Fibroblast of mammary gland (primary cell): ENCODE measurements at places on chromosomes 2 and 18.

- peak; percentile 15 for DNase-seq
Observed at GRCh38 chr18:75977081-75977480, 518.0 kb downstream of the ZNF516 start.

- no peak for DNase-seq
Observed at GRCh38 chr2:72082021-72082601, 65.6 kb downstream of the CYP26B1 start.

DNA sequence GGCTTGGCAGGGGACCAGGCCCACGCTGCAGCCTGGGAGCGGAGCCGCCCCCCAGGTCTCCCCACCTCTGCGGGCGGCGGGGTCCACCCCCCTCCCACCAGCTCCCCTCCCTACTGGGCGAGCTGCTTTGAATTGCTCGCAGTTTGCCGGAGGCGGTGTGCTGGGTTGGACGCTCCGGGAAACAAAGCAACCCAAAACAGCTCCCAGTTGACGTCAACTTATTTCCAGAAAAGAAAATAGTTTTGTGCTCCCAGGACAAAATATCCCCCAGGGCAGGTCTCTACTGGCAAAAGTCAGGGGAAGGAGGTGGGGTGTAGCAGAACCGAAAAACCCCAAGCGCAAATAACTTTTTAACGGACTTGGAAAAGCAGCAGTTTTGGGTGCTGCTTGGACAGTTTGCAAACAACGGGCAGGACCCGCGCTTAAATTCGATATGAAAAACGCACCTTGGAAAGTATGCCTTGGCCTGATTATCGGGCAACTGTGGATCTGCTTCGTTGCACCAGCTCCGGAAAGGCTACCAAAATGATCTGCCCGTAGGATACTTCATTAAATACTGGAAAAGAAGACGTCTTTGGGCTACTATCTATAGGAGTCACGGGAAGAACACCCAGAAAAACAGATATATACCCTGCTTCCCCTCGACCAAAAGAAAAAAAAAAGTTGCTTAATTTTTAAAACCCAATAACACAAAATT lies 2.8 kb upstream of the KCTD1 start:
- DNase-seq = no peak

GRCh38 chr2:200307724-200308545 lies 1.4 kb downstream of the SPATS2L start:
- DNase-seq = peak; percentile 53

GRCh38 chr18:35164133-35164532 lies 76.7 kb upstream of the ZNF397 start:
- no peak for DNase-seq

DNA sequence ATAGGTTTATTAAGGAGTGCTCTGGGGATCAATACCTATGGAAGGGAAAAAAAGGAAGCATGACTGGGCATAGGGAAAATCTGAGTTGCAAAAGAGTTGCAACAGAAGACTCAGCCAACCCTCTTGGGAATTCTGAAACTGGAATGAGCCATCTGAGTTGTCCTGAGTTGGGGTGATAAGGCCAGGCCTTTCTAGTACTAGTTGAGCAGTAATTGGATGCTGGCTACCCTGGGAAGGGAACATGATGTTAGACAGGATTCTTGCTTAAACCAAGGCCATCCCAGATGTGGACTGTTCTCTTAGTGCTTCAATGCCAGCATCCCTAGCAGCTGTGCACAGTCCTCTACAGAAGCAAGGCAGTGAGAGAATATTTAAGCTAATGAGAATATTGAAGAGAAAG lies 348.8 kb upstream of the GULP1 start:
- peak; percentile 92 for DNase-seq

DNA sequence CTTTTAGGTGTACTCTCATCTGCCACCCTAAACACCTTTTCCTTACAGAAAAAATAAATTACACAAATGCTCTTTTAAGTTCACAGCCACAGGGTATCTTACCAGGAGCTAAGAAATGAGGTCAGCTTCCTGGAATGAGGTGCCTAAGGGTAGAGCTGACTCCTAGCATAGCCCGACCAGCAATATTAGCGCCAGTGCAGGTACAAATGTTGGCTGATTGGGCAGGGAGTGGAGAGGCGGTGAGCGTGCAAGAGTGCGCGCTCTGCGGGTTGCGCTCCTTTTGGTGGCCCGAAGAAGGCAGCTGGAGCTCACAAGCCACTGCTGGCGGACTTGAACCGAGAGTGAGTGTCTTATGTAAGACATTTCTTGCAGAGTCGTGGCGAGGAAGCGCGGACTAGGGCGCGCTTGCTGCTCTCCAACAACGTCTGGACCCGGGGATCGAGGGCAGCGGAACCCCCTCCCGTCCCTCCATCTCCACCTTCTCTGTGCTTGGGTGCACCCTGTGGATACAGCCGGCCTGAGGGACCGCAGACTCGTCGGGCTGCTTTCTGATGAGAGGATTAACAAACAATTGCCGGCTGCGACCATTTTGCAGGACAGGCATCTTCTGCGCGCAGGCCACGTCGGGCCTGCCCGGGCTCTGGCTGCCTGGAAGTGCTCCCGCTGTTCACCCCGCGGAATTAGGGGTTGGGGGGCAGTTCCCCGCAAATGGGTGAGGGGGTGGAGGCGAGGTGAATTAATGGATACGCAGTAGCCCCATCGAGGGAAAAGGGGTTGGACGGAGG lies 17.3 kb downstream of the BOLA3 start:
- no peak for DNase-seq

DNA sequence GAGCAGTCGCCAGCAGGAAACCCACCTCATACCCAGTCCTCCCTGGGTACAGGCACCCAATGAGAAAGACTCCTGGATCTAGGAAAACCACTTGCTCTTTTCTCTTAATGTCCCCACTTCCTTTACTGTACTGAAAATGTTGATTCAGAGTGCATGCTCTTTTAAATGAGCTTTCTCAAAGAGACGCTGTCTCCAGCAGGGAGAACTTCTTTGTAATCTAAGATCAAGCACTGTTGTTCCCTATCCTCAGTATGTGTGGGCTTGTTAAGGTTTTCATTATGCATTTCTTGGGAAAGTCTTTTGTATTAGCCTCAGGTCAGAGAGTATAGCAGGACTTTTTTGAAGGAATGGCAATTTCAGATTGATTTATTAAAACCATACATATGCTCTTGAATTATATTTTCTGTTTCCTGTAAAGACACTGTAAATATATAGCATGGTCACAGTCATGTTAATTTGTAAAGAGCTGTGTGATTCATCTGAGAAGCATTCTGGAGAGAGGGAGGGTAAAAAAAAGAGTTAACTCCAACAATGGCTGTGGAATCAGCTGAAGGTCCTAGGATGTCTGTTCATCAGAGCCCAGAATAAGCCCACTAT lies 178.1 kb downstream of the MGAT5 start:
- DNase-seq = no peak

DNA sequence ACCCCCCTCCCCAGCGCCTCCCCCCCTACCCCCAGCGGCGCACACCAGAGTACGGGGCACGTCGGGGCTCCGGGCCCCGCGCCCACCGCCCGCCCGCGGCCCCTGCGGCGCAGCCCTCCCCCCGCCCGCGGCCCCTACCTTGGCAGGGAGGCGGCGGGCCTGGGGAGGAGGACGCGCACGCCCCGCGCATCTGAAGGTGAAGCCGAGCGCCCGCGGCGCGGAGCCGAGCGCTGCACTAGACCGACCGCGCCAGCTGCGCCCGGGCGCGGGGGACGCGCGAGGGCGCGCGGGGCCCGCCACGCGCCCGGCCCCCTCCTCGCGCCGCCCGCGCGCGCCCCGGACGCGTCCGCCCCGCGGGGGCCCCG lies at the start of gene ZNF516:
ZNF516 (minus strand) TSS at position 237 of the 365 bp plus-strand sequence. CDS start 52,188 bp downstream, outside the sequence.
- DNase-seq = no peak

DNA sequence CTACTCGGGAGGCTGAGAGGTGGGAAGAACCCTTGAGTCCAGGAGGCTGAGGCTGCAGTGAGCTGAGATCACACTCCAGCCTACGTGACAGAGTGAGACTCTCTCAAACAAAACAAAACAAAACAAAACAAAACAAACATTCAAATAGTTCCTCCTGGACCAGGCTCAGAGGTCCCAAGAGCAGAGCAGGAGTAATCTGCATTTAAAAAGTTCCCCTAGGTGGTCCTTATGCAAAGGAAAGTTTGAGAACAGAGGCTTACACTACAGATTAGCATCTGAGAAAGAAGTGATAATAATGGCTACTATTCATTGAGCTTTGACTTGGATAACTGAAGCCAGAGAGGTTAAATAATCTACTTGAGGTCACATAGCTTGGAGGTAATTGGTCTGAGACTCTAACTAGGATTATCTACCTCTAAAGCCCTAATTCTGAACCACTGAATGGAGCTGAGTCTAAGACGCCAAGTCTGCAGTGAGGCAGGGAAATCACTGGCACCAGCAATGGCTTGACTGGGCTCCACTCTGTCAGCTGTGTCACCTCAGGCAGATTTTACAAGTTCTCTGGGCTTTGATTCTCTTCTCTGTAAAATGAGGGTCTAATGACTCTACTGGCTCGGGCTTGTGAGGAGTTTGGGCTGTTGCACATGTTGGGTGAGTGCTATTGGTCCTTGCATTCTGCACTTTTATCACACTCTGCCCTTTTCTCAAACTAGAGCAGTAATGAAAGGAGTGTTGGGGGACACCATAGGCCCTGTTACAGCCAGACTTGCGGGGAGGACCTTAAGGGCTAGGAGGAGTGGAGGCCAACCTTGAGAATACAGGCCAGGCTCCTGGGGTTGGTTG lies 29.2 kb upstream of the DLX2 start:
- DNase-seq = no peak

DNA sequence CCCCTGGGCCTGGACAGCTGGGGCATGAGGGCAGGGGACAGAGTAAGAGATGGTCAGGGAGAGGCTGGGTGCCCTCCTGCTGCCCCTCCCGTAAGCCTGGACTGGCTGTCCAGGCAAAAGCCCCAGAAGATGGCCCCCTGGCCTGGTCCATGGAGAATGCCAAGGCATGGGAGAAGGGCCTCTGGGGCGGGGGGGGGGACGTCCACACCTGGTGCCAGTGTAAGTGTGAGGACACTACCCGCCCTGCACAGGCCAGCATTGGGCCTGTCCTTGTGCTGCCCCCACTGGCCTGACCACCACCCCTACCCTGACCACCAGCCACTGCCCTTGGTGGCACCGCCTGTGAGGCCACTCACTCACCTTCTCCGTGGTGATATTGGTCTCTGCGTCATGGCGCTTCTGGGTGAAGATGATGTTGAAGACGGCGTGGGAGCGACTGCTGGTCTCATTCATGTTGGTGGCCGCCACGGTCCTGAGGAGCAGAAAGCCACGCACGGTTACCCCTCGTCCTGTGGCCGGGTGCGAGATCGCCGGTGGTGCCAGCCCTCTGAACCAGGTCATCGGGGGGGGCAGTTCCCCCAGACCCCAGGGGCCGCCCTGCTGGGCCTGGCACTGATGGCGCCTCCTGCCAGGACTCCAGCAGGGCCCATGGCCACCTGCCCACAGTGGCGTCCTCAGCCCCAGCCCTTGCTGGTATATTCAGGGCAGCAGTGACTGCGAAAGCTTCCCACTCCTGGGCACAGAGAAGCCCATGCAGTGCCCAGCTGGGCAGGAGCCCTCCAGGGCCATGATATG lies 35.2 kb downstream of the KIF1A start:
- DNase-seq = no peak

DNA sequence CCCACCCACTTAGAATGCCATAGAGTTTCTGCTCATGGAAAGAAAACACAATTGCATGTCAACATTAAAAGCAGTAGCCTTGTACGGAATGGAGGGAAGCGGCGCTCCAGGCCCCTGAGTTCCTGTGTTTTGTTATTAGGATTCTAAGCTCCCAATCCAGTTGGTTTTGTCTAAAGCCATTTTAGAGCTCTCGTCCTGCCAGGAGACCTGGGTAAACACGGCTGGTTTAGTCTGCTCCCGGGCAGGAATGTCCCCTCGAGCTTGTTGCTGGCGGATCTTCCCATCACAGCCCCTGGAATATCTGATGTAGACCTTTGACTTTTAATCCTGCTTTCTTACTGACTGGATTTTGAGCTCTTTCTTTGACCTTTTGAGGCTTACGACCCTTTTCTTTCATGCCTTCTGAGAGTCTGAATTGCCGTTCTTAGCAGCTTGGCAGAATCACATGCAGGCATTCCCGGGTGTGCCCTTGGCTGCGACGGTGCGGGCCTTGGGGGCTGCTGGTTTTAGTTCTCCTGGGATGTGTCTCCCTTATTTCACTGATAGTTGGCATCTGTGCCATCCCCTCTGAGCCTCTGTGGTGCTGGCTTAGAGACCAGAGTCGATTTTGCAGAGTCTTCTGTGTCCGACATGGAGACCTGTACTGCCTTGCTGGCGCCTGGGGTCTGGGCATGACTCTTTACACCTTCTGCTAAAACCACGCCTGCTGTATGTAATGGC lies 25.4 kb downstream of the GREB1 start:
- DNase-seq = no peak

GRCh38 chr2:83055376-83056010 lies 1403.6 kb downstream of the SUCLG1 start:
- DNase-seq = peak; percentile 50

DNA sequence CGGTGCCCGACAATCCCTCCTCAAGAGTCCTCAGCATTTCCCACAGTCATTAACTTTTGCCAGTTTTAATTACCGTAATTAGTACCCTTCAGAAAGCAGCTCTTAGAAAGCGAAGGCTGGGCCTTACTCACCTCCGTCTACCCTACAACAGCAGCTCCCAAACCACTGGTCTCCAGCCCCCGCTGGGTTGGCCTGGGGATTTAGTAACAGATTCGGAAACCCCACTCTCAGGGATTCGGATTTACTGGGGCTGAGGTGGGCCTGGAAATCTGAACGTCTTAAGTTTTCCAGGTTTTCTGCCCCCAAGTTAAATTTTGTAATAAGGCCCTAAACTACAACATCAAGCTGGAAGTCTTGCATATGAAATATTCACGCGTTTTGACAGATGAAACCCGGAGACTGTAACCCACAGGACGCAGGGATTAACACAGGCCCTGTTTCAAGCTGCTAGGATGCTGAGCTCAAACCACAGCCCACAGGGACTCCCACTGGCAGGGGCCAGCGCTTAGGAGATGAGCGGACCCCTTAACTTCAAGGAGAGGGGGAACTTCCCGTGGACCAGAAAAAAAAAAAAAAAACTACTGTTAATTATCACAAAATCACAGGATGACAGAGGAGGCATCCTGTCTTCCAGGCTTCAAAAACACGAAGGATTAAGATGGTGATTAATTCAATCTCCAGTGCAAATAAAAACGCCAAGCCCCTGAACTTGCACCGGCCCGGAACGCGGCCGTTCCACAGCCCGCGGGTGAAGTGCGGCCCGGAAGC lies 985 bp downstream of the ILKAP start:
- peak; percentile 33 for DNase-seq

GRCh38 chr2:64542071-64543007 lies 18.2 kb downstream of the AFTPH start:
- DNase-seq = no peak

- DNase-seq = peak; percentile 93
Observed at GRCh38 chr2:172249986-172250385, 147.3 kb upstream of the DLX2 start.
